Heart left ventricle (tissue), 16 donors: ENCODE measurements at places on chromosomes 4 and X.

- DNase-seq: no peak
Observed at GRCh38 chr4:153119626-153120025, 84.6 kb upstream of the TRIM2 start.

DNA sequence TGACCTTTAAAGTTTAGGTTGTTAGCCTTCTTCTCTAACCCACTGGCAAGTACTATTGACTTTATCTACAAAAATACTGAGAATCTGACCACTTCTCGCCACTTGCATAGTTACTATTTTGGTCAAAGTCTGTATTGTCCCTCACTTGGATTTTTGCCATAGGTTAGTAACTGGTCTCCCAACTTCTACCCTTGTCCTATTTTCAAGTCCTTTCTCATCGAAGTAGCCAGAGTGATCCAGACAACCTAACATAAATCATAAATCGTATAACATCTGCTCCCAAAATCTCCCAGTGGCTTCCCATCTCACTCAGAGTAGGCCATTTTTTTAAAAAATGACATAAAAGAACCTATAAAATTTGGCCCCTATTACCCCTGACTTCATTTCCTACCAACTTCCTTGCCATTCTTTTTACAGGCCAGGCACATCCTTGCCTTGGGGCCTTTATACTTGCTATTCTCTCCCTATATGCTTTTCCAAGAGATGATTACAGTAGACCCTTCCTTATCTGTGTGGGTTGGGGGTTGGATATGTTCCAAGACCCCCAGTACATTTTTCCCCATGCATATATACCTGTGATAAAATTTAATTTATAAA lies 29.0 kb downstream of the WDFY3 start:
- DNase-seq: no peak

- DNase-seq: no peak
Observed at GRCh38 chrX:137427816-137428215, 138.1 kb upstream of the ZIC3 start.

DNA sequence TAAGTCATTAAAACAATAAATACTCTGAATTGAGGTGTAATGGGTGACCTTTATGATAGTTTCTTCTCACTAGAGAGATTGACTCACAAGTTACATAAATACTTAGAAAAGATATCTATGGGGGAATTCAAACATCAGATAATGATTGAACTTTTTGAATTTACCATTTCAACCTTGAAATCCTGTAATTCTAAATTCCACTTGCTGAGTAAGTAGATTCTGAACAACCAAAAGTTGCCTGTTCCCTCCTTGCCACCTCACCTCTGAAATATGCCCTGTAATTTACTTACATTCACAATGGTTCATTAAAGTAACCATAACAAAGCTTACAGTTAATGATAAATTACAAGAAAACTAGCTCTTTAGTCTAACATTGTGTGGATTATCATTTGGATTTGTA lies 43.3 kb upstream of the SLC39A8 start:
- no peak for DNase-seq

GRCh38 chr4:735583-735982 lies 30.0 kb downstream of the PCGF3 start:
- DNase-seq: no peak

DNA sequence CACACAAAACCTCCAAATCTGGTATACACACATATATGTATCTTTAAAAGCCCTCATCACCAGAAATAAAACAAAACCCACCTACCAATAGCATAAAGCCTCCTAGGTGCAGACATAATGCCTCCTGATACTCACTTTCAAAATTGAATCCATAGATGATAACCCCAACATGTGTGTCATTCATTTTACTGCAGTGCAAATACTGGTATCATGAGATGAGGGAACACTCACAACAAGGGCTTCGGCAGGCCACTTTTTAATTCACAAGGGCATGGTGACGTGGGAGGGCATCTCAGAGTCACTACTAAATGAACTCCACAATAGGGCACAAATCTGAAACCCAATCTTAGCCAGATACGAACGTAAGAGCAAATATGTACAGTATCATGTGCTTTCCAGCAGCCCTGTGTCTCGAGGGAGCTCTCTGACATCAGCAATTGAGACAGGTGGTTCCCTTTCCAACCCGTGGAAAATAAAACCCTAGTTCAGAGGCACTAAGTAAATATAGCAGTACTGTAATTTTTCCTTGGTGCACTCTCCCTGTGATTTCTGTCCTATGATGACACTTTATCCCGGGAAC lies 14.1 kb upstream of the PPARGC1A start:
- DNase-seq: no peak
